Trophoblast cell (in vitro differentiated cells and primary cell): ENCODE measurements at places on chromosomes 11 and 22.

- H3K27ac ChIP-seq, result no peak overlapping the region
- no peak overlapping the region for H3K4me3 ChIP-seq
- no peaks in the 10 kb centered on the region for H3K36me3 ChIP-seq
- H3K27me3 ChIP-seq, result no peaks in the 10 kb centered on the region
Measured at GRCh38 chr11:73177380-73177777, 35.3 kb upstream of the FCHSD2 start.

- no peaks in the 10 kb centered on the region for H3K27me3 ChIP-seq
- DNase-seq, result no peak
- no peaks in the 10 kb centered on the region for H3K36me3 ChIP-seq
- H3K4me1 ChIP-seq, result peaks cover 12% of the 10 kb centered on the region
Measured at GRCh38 chr11:11451501-11452005, 98.5 kb upstream of the CSNK2A3 start.

- no peak overlapping the region for H3K4me3 ChIP-seq
- no peaks in the 10 kb centered on the region for H3K4me1 ChIP-seq
- DNase-seq, result no peak
- H3K27me3 ChIP-seq, result no peaks in the 10 kb centered on the region
Measured at GRCh38 chr11:47345890-47346563, 6.5 kb downstream of the MYBPC3 start.

DNA sequence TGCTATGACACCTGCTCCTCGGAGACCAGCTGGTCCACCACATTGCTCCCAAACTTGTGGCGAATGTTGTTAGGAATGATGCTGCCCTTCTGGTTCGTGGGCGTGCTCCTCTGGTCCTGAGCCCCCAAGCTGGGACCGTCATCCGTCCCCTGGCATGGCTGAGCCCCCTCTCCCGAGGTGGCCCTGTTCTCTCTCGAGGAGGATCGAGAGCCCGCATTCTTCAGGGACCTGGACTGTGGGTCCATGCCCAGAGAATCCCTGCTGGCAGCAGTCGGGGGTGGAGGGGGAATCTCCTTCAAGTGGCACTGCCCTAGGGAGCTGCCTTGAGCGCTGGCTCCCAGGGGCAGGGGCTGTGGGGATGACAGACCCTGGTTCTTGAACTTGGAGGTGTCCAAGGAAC lies 17.4 kb downstream of the TST start:
- no peak for DNase-seq
- no peaks in the 10 kb centered on the region for H3K27me3 ChIP-seq
- no peak overlapping the region for H3K27ac ChIP-seq
- H3K4me3 ChIP-seq, result no peak overlapping the region

DNA sequence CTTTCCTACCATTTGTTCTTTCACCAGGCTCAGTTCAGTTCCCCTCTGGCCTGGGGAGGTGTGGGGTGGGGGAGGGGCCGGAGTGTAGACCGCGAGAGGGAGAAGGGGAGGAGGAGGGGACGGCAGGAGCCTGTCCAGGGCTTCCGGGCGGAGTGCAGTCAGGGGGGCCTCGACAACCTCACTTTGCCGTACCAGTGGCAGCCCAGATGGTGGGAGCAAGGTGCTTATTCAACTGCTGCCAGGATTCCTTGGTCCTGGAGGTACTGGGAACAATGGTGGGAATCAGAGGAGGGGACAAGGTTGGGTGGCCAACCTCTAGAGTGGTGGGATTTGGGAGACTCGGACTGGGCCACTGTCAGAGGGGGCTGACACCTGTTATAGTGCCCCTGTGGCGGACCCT lies 1.2 kb downstream of the BACE1 start:
- H3K36me3 ChIP-seq, result no peaks in the 10 kb centered on the region
- H3K4me1 ChIP-seq, result peaks cover 13% of the 10 kb centered on the region
- H3K27ac ChIP-seq, result no peak overlapping the region
- no peaks in the 10 kb centered on the region for H3K27me3 ChIP-seq
